ENCODE measurements at places on chromosomes 1 and 21.

DNA sequence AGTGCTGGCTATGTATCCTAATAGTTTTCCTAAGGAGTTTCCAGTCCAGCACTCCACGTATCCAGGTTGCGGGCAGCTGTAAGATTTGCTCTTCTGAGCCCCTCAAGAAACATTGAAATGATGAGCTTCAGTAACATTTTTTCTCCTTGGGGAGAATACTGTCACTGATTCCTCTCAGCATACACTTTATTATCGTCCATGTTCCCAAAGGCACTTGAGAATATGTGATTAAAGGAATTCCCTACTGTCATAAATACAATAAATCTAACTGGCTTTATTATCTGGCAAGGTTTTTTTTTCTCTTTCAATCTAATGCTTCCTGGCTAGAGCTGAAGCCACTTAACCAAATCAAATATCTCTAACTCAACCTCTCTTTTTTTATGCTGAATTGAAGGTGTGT lies 359.2 kb upstream of the PKN2 start:
- DNase-seq, result no peak

DNA sequence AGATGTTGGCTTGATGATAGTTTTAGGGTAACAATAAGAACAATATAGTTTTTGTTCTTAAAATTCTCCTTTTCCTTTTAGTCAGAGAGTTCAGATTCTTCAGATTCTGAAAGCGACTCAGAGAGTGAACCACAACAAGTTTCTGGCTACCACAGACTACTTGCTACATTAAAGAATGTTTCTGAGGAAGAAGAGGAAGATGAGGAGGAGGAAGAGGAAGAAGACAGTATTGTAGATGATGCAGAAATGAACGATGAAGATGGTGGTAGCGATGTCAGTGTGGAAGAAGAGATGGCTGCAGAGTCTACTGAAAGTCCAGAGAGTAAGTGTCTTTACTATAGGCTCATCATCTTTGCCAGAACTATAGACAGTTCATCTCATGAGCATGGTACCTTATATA lies 3.0 kb downstream of the UTP25 start:
- no peak for DNase-seq

DNA sequence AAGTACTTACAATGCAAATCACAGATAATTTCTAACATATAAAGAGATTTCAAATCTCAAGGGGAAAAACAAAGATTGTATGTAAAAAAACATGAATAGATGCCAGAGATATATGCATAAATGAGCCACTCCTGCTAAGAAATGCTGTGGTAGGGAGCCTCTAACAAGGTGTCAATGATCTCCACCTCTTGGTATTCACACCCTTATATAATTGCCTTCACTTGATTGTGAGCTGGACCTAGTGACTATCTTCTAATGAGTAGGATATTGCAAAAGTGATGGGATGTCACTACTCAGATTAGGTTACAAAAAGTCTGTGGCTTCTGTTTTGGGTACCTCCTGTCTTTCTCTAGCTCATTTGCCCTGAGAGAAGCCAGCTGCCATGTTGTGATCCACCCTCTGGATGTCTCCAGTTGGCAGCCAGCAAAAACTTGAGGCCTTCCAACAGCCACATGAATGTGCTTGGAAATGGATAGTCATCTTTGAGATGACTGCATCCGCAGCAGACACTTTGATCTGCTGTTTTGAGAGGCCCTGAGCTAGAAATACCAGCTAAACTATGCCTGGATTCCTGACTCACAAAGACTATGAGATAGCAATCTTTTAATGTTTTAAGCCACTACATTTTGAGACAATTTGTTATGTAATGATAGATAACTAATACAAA lies 196.1 kb upstream of the FGGY start:
- DNase-seq, result no peak

DNA sequence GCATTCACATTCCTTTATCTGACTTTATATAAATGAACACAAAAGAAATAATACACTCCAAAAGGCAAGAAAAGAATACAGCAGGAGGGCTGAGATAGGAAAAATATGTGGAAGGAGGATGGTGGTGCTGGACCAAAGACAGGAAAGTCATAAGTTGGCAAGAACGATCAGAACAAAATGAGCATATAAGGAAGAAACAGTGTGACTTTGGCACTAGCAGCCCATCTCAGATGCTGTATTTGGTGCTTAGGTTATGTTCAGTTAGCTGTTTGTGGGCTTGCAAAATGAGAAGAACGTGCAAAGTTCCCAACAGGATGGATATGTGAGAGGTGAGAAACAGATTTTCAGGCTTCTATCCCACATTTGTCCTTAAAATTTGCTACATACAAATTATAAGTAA lies 719.8 kb upstream of the ADGRL4 start:
- no peak for DNase-seq
